ENCODE measurements at places on chromosomes 6 and 20.

GRCh38 chr6:55239099-55239498 lies 64.8 kb downstream of the HCRTR2 start:
- no peak for DNase-seq

- DNase-seq, result peak; percentile 36
Observed at GRCh38 chr20:3238616-3239025, 369 bp downstream of the SLC4A11 start.

DNA sequence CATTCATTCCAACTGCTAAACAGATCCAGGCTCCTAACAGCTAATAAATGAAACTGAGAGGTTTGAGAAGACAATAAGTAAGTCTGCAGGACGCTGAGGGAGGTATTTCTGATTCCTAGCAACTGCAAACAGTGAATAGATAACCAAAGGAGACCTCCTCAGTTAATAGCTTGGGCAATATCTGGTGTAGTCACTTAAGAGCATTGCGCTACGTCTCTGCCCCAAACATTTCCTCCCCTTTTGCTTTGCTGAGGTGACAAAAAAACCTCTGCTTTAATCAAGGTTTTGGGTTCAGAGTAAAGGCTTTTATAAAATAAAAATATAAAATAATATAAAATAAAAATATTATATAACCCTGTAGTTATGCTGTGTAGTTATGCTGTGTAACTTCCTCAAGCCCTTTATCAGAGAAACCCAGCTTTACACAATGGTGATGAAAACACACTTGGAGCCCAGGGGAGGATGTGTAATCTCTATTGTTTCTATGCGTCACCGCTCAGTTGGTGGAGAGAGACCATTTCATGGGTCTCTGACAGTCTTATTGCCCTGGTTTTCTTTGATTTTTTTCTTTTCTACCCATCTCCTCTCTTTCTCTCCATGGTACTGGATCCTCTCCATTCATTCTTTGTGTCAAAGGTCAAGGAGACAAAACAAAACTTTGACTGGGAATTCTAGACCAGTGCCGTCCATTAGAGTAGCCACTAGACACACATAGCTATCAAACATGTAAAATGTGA lies 18.9 kb upstream of the CALHM5 start:
- no peak for DNase-seq

DNA sequence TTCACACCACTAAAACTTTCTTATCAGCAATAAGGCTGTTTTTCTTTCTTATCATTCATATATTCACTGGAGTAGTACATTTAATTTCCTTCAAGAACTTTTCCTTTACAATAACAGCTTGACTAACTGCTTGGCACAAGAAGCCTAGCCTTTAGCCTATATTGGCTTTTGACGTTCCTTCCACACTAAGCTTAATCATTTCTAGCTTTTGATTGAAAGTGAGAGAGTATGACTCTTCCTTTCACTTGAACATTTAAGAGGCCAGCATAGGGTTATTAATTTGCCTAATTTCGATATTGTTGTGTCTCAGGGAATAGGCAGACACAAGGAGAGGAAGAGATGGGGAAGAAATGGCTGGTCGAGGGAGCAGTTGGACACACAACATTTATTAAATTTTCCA lies 23.6 kb downstream of the THEMIS start:
- DNase-seq, result no peak
